ENCODE measurements at places on chromosomes 12 and 14.

GRCh38 chr12:62728741-62729140 is 206.2 kb downstream of the PPM1H start:
- DNase-seq, result no peak

- DNase-seq, result no peak
These were observed 19.9 kb downstream of the JAG2 start for GRCh38 chr14:105148604-105149145.

- DNase-seq, result no peak
These were observed 216.5 kb upstream of the RTL1 start for GRCh38 chr14:101119830-101120571.

DNA sequence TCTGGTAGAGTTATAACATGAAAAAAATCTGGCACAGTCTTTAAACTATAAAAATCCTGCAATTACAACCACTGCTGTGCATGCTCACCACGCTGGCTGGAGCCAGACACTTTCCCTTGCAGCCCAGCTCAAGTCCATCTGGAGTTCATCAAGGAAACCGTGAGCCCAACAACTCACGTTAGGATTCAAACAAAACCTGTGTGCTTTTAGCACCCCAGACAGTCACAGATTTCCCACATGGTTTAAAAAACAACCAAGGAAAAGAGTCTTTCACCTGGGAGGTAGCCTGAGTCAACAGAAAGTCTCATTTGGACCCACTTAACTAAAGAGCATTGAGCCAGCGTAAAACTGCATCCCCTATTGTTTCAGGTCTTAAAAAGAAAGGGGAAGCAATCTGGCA is 4.7 kb downstream of the LRIG3 start:
- peak; percentile 56 for DNase-seq

DNA sequence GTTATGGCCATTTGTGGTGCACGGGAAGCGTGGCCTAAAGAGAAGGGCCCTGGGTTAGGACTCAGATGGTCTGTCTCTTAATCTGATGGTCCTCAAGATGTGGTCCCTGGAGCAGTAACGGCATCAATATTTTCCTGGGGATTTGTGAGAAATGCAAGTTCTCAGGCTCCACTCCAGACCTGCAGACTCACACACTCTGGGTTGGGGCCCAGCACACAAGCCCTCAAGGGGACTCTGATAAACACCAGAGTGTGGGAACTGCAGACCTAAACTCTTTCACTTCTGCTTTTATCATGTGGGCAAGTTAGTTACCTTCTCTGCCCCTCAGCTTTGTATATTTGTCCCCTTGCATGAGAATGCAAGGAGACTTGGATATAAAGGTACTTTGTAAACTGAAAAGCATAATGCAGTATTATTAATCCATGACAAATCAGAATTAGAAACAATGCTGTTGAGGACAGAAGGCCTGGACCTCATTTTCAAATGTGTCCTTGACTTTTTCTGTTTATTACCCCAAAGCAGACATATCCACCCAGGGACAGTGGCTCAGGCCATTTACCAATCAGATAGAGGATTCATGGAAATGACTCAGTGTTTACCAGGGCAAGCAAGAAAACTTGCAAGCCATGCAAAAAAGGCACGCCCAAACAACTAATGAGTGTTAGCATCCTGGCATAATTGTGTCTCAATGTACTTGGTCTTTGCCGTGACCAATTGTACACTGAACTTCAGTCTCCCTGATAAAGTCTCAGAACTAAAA is 157.0 kb downstream of the ASCL1 start:
- DNase-seq, result no peak

- no peak for DNase-seq
These were observed 2.0 kb downstream of the CSRNP2 start for GRCh38 chr12:51081421-51081820.

DNA sequence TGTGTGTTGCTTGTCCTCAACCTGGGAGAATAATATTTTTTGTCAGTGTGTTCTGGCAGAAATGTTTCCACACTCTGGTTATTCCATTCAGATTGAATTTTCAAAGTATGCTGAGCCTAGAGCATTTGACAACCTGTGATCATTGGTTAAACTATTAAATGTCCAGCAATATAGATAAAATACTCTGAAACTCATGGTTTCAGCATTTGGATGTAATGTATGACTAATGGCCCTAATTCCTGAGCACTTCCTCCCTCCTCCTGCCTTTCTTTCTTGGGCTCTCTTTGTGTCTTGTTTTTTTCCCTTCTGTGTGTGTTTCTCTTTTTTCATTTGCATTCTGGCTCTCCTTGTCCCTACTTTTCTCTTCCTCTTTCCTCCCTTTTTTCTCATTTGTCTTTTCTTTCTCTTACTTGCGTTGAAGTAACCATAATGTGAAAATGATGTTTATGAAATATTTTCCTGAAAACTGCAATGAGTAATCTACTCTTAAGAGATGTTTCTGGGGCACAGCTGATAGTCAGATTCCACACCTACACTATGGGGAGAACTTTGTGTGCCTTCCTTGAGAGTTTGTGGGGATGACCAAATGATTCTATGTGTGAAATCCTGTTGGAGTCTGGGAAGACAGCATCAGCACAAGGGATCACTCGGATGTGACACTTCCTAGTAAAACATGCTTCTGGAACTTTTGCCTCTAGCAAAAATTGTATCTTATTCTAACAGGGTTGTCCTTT is 74.6 kb downstream of the FRMD6 start:
- no peak for DNase-seq

DNA sequence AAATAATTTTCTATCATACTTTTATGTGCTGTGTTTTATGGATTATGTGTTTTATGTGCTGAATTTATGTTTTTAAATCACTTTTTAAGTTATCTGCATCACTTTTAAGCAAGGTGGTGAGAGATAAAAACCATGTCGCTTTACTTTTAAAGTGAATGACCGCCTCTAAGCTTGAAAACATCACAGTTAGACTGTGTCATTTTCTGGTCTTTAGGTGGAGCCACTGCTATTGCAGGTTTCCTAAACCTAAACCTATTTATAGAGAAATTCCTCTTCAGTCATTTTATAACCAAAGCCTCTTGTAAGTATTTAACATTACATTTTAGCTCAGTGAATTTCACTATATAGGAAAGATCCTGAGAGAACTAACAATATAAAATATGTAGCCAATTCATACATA is 21.0 kb upstream of the MDM2 start:
- DNase-seq, result no peak

- no peak for DNase-seq
These were observed 53.1 kb downstream of the BRMS1L start for GRCh38 chr14:35879151-35879648.

- no peak for DNase-seq
These were observed 8.7 kb upstream of the SMUG1 start for GRCh38 chr12:54197431-54197909.

- DNase-seq, result no peak
These were observed 12.8 kb downstream of the MTHFD1 start for GRCh38 chr14:64400829-64401459.

DNA sequence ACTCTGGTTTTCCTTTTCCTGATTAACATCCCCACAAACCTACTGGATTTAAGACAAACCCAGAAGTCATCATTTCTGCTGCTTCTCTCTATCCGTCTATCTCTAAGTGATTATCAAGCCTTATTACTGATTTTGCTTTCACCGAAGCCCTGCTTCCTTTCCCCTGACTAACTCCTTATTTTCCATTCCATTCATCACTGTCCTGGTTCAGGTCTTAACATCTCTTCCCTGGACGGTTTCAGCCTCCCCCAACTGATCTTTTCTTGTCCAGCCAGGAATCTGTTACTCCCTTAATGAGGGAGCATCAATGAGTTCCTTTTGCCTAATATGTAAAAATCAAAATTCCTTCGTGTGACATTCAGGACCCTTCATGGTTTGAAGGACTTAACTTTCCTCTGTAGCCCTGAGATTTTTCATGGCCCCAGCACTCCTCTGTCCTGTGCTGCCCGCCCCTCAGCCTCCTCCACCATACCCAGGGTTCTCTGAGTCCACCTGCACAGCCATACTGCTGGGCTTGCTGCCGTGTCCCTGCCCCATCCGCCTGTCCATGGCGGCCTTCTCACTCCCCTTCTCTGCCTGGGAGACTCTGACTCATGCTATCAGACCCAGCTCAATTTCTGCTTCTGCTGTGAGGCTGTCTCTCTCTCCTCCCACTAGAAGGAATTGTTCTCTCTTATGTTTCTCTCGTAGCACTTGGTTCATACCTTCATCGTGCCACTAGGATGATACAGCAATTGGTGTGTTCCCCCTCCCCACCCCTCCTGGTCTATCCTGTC is 167.8 kb upstream of the HIF1A start:
- no peak for DNase-seq

- DNase-seq, result no peak
These were observed 65.6 kb upstream of the FERMT2 start for GRCh38 chr14:53016491-53016890.

GRCh38 chr14:58501214-58501816 is 73.8 kb downstream of the KIAA0586 start:
- peak; percentile 63 for DNase-seq

DNA sequence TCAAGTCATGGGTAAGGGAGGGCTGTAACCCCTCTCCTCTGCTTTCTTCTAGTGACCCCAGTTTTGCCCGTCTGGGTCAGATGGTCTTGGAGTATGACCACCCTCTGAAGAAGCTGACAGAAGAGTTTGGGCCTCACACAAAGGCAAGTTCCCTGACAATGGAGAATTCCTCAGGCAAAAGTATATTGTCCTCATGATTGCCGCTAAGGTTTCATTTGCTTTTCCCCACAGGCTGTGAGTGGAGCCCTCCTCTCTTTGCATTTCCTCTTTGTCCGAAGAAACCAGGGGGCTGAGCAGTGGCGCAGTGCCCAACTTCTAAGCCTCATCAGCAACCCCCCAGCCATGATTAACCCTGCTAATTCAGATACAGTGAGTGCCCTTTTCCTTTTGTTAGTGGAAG is 12.1 kb downstream of the NCKAP1L start:
- DNase-seq, result no peak

GRCh38 chr12:21541773-21542172 is 15.7 kb downstream of the SPX start:
- peak; percentile 52 for DNase-seq

DNA sequence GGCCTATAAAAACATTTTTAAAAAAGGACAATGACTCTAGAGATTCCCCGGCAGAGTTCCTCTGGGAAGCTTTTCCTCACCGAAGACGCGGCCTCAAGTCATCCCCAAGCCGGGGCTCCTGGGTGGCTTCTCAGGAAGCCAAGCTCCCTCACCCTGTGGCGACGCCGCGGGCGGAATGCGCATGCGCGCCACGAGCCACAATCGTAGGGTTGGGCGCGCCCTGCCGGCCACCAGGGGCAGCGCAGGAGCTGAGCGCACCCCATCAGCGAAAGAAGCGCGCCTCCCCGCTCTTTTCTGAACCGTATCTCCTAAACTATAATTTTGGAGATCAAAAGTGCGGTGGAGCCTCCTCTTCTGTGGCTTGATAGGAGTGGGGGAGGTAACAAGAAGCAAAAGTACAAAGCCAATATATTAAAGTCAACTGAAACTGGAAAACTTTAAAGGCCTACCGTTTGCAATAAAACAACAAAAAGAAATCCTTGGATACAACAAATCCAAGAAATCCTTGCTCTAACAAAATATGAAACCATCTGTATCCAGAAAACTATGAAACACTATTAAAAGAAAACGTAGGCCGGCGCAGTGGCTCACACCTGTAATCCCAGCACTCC is 17.4 kb upstream of the CHFR start:
- no peak for DNase-seq

GRCh38 chr12:3140284-3140683 is 63.1 kb downstream of the TSPAN9 start:
- no peak for DNase-seq

- DNase-seq, result no peak
These were observed 12.1 kb upstream of the SLC10A1 start for GRCh38 chr14:69808919-69809808.

DNA sequence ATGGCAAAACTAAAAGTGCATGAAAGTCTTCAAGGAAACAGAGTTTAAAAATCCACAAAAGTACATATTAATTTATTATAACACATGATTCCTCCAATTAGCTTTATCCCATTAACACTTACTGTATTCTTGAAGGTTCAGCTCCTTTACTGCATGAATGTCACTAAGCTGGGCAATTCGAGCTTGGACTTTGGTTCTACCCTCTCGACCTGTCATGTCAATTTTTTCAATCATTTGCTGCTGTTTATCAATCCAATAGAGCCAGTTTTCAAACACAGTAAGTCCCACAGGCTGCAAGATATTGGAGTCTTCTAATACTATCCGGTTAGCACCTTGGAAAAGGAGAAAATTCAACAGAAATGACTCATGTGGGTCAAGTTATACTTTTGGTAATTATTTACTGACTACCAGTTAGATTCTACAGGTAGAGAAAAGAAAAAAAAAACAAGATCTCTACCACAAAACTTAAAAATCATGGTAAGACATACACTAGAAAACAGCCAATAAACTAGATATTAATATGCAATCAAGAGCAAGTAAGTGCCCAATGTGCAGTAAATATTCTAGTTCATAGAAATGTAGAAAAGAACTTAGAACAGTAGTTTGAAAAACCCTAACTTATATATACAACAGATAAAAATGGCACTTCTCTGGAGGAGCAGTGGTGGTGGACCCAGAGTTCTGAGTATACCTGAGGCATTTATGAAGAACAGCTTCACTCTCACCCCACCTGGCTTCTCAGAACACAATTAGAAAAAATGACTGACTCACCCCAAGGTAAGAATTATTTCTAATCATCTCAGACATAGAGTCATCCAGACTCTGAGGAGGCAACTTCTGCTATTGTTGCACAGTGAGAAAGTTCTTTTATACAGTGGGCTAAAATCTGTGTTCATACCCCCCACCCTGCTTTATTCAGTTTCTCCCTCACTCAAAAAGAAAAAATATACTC is 67.7 kb downstream of the BCL2L14 start:
- no peak for DNase-seq

GRCh38 chr12:88693837-88694445 is 113.7 kb upstream of the KITLG start:
- DNase-seq, result no peak
